ENCODE measurements at places on chromosomes 7 and 10. TPM values are rescaled to one million over a fixed set of nuclear protein-coding genes. Genes with fewer than 3 reads are reported as not detected.

The ZPBP gene
- not detected for total RNA-seq

The HTRA1 gene
- total RNA-seq, result 45.0 TPM

The PNLIPRP2 gene
- total RNA-seq, result not detected

The COL13A1 gene
- total RNA-seq, result 12.4 TPM

The SLC13A1 gene
- not detected for total RNA-seq

The GPR15LG gene
- total RNA-seq, result not detected

The LIPM gene
- total RNA-seq, result not detected

The GRID1 gene
- total RNA-seq, result 0.06 TPM

The FAM3C gene
- total RNA-seq, result 61.2 TPM

The MRLN gene
- total RNA-seq, result not detected

GRCh38 chr7:54843841-54844355 is 84.9 kb upstream of the SEC61G start:
- DNase-seq, result no peak

DNA sequence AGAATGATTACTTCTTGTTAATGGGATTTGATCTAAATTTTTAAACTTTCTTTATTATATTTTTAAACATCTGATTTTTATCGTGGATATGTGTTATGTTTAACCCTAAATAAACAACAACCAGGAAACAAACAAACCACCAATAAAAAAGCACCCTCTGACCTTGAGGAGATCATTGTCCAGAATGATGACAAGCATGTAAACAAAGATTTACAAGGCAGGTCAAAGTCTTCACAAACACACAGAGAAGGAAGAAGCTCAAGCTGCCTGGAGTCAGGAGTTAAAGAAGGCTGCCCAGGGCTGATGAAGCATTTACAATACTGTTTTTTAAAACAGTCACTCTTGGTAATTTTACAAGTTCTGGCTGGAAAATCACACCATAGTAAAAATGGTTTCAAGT is 31.0 kb upstream of the EGFR start:
- DNase-seq, result no peak

DNA sequence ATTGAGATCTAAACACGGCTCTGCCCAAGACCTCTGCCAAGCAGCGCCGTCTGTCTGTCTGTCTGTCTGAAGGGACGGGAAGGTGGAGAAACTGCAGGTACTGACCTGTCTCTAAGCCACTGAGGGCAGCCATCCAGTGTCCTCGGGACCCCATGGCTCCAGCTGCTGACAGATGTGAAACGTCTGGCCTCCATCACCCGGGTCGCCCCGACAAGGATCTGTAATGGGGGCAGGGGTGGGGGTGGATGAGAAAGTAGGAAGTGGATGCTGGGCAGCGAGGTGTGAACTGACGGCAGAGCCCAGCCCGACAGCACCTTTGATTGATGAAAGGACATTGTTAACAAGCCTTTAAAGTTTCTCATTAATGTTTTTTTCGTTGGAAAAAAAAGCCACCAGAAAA is 193.1 kb downstream of the EBF3 start:
- DNase-seq, result no peak

GRCh38 chr7:134985894-134986362 is 380 bp upstream of the AGBL3 start:
- DNase-seq, result no peak

GRCh38 chr10:35416619-35417312 is 80.5 kb downstream of the CCNY start:
- DNase-seq, result no peak

- no peak for DNase-seq
These were observed 42.5 kb downstream of the CCDC71L start for GRCh38 chr7:106618480-106618879.

- no peak for DNase-seq
These were observed 424.3 kb downstream of the KIF20B start for GRCh38 chr10:90125456-90126255.

DNA sequence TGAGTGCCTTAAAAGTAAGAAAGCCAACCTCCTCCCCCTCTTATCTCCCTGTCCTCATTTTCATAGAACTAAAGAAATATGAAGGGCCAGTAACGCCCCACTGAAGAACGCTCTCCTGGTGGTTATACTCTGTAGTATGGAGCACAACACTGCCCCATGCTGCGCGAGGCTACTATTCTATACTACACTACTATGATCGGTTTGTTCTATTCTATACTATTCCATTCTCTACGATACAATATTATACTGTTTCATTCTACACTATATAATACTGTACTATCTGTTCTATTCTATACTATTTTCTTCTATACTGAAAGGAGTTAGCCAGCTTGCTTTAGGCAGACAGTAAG is 34.8 kb downstream of the DIP2C start:
- DNase-seq, result no peak

- no peak for DNase-seq
These were observed 35.2 kb downstream of the VCL start for GRCh38 chr10:74032900-74033655.

DNA sequence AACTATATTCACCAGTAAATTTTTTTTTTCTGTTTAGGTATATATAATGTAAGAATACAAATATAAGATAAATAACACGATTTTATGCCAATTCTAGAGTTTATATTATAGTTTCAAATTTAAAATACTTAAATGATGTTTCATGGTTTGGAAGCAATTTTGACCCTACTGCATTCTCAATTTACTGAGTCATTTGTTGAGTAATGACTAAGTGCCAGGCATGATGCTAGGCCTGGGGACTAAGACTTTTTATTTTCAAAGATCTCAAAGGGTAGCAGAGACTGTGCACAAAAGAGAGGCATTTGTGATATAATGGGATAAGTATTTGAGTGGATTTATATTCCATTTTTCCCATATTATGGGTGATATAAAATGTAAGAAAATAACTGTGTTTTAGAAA is 78.9 kb upstream of the SMIM30 start:
- no peak for DNase-seq

DNA sequence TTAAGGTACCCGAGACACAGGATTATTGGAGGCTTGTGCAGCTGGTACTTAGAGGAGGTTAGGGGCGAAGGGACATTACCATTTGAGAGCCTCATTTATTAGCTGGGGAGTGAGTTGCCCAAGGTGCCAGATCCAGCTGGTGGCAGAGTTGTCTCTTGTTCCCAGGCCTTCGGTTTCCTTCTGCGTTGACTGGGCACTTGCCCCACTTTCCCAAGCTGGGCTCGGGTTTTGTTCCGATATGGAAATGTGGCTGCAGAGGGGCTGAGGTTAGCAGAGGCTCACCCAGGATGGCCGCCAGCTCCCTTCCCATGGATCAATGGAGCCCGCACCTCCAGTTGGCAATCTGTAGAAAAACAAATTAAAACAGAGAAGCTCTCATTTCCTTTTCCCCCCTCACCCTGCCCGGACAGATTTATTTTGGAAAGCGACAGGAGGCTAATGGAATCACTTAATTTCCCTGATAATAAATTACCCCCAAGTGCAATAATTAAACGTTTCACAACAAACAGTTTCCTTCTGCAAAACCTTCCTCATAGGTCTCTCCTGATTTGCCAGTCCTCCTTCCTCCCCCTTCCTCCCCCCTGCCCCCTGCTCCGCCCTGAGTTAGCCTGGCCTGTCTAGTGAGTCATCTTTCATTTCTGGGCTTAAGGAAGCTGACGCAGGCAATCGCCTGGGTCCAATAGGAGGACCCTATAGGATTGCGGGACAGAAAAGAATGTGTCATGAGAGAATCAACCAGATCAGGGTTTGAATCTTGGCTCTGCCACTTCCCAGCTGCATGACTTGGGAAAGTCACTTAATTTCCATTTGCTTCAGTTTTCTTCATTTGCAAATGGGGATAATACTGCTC is 51.7 kb downstream of the ADRA2A start:
- no peak for DNase-seq

GRCh38 chr7:112159351-112159750 is 46.8 kb downstream of the DOCK4 start:
- DNase-seq, result no peak

DNA sequence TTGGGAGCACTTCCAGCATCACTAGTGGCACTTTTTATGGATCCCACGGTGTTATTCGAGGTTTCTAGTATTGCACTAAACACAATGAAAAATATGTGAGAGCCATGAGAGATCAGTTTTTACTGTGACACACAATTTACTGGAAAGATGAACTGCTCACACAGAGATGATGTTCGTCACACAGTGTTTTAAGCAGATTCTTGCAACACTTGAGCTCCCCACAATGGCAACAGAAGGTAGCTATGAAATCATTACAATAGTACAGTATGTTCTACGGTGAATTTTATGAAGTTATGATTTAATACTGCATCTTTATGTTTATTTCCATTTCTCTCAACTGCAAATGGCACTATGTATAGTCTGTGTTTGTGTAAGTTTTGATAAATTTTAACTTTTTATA is 27.4 kb upstream of the ENTPD1 start:
- DNase-seq, result no peak

DNA sequence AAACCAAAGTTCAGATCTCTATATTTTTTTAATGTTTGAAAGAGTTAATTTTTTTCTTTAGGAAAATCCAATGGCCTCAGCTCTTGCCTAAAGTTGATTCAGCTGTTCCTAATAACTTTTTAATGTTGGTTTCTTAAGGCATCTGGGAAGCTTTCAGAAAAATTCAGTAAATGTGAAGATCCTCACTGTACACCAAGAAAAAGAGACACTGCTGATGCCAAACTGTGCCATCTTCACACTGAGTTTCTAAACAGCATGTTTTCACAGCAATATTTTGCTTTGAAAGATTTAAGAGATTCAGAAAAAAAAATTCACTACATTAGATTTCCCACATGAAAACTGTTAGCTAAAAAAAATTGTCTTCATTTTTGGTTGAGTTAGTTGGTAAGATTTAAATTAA is 249.4 kb downstream of the NEBL start:
- no peak for DNase-seq

DNA sequence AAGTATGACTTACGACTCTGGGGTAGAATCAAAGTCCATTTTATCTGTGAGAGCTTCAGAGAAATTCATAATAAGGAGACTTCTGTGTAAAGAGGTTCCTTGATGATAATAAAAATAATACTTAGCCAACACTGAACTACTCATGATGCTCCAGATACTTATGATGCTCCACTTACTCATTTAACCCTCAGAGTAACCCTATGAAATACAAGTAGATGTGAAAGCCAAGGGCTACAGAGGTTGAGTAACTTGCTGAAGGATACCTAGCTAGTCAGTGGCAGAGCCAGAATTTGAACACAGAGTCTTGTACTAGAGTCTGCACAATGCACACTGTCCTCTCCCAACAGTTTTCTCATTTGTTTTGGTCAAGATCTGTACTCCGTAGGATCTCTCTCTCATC is 89.5 kb downstream of the HECW1 start:
- DNase-seq, result no peak

GRCh38 chr10:103476046-103476768 is 2.8 kb downstream of the CALHM3 start:
- no peak for DNase-seq

GRCh38 chr10:126387931-126388911 is at the start of gene ADAM12:
ADAM12 (minus strand) TSS chr10:126388477; CDS start chr10:126388145, 332 bp downstream.
- peak; percentile 79 for DNase-seq

DNA sequence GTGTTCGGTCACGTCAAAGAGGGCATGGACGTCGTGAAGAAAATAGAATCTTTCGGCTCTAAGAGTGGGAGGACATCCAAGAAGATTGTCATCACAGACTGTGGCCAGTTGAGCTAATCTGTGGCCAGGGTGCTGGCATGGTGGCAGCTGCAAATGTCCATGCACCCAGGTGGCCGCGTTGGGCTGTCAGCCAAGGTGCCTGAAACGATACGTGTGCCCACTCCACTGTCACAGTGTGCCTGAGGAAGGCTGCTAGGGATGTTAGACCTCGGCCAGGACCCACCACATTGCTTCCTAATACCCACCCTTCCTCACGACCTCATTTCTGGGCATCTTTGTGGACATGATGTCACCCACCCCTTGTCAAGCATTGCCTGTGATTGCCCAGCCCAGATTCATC is 6.5 kb downstream of the PPIF start:
- DNase-seq, result no peak

DNA sequence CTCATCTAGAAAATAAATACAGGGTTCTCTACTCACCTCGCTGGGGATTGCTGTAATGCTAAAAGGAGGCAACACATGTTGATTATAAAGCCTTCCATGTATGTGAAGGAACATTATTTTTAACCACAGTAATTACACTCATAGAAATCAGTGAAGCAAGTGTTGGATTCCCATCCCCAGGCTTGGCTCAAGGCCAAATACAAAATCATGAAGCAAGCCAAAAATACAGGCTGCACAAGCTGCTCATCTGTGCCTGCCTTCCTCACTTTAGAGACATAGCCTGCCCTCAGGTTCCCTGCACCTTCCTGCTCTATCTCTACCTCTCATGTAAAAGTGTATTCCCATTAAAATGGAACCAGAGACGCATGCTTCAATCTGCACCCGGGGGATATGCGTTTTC is 1077.1 kb upstream of the C7orf33 start:
- no peak for DNase-seq

GRCh38 chr10:108904163-108904838 is 1019.0 kb downstream of the XPNPEP1 start:
- DNase-seq, result no peak

DNA sequence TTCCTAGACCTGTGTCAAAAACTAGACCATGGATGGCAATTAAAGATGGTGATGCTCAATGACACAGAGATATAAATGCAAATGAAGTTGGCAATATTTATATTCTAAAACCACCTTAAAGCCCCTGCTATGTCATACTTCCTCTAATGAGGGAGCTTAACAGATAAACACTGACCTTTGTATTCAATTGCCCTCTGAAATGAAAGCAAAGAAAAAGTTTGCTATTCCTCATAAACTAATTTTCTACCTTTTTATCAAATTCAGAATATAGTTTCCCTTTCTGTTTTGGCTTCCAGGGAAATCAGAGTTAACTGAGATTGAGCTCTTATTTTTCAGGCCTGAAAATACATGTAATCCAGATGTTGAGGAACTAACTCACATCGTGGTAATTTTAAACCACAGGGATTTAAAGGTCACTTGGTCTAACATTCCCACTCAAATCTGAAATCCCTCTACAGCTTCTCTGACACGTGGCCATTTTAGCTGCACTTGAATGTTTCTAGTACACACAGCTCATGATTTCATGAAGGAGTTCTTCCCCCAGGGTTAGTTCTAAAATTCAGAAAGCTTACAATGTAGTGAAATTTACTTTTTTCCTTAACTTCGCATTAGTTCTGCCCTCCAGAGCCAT is 37.9 kb upstream of the ABCB5 start:
- DNase-seq, result no peak

- no peak for DNase-seq
These were observed 60.2 kb downstream of the SEMA3E start for GRCh38 chr7:83588602-83589240.

DNA sequence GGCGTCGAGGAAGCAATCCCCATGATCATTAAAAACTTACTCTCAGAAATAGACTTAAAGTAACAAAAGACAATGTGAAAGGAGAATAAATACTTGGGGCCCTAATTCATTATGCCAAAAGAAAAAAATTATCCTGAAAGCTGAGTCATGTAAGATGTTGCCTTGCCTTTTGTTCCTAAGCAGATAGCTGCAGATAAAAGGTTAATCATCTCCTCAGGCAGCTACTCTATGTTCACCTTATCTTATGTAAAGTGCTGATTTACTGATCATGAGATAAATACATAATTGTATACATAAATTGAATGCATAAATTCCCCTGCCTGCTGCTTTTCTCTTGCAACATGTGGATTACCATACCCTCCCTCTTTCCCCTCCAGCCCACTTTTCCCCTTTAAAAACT is 28.1 kb upstream of the CREB3L2 start:
- no peak for DNase-seq
